Vagina (tissue), 2 donors: ENCODE measurements at places on chromosomes 16 and 17. TPM values are rescaled to one million over a fixed set of nuclear protein-coding genes. Genes with fewer than 3 reads are reported as not detected.

GRCh38 chr17:48478224-48479013 is 48.4 kb upstream of the SKAP1 start:
- DNase-seq = no peak
- H3K4me3 ChIP-seq = no peak overlapping the region
- H3K27ac ChIP-seq = no peak overlapping the region
- H3K27me3 ChIP-seq = no peaks in the 10 kb centered on the region
- no peaks in the 10 kb centered on the region for H3K36me3 ChIP-seq

DNA sequence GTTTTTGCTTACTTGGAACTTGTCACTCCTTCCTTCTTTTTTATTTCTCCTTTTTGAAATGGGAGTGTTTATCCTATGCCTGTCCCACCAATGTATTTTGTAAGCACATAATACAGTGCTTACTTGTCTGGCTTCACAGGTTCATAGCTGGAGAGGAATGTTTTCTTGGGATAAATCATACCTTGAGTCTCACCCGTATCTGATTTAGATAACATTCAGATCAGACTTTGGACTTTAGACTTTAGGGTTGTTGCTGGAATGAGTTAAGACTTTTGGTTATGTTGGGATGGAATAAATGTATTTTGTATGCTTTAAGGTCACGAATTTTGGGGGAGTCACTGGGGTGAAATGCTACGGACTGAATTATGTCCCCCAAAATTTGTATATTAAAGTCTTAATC is 13.0 kb upstream of the LRRC75A start:
- H3K27ac ChIP-seq = no peak overlapping the region
- H3K27me3 ChIP-seq = no peaks in the 10 kb centered on the region
- DNase-seq = no peak
- H3K4me3 ChIP-seq = no peak overlapping the region
- no peaks in the 10 kb centered on the region for H3K36me3 ChIP-seq

GRCh38 chr16:1308036-1308976 is 1.1 kb upstream of the UBE2I start:
- DNase-seq = no peak
- H3K27me3 ChIP-seq = no peaks in the 10 kb centered on the region
- H3K4me1 ChIP-seq = peaks cover 38% of the 10 kb centered on the region
- peak overlapping the region; percentile 96 for H3K27ac ChIP-seq

DNA sequence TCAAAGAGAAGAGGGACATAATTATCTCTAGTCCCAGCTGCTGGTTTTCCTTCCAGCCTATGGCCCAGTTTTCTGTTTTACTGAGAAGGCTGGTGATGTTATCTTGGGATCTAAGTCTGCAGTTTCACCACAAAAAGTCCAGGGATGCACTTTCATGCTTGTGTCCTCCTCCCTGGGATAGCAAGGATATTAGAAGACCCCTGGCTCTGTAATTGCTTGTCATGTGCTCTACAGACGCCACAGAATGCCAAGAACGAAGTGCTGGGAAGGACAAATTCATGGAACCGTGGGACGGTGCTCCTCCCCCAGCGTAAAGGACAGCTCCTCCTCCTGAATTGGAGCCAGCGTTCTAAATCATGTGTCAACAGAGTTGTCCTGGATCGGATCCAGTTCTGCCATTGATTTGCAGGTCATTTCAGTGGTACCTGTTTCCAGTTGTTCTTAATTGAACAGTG is 8.6 kb downstream of the MAPT start:
- peaks cover 5% of the 10 kb centered on the region for H3K4me1 ChIP-seq
- H3K4me3 ChIP-seq = no peak overlapping the region
- H3K27me3 ChIP-seq = no peaks in the 10 kb centered on the region
- DNase-seq = no peak

DNA sequence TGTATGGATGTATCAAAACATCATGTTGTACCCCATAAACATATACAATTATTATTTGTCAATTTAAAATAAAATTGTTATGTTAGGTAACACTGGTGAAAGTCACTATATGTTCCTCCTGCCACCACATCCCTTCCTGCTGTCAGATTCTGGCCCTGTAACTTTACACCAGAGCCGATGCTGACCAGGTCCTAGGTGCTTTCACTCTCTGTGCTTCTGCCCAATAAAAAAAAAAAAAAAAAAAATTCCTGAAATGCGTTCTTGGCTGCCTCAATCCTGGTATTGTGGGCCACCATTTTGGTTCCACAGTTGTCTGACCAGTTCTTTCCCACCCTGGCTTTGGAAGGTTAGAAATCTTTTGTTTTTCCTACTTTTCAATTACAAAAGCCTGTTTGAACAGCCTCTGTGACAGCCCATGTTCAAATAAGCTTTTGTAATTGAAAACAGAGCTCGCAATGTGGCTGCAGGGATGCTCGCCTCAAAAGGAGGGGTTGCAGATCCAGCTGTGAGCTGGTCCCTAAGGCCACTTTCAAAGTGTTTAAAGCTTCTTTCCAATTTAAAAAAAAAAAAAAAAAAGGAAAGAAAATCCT is 831.0 kb upstream of the EEF2KMT start:
- DNase-seq = no peak
- H3K4me3 ChIP-seq = no peak overlapping the region

DNA sequence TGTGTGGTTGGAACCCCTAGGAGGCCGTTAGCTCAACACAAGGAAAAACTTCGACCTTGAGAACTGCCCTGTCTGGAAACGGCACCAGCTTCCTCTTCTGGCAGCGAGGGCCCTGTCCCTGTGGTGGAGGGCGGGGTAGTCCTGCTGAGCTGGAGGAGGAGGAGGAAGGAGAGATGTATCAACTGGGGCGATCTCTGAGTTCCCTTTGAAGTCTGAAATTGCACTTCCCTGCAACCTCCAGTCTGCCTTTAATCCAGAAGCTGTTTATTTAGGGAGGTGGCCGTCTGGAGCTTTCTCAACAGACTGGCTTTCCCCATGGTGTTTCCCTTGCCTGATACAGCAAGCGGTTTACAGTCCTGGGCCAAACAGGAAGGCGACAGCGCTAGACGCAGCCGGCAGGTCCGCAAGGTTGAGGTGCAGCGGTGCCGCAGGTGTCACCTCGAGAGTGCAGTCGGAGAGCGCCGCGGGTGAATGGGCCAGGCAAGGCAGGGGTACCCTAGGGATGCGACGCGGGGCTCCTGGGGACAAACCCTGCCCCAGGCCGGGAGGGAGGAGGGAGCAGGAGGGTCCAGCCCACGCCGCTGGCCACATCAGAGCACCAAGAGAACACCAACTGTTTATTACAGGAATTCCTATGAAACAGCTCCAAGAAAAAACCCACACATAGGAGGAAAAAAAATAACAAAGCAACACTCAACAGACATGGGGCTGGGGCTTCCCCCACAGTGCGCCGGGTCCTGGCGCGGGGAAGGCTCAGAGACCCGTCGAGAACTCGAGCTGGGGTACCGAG is 11.4 kb upstream of the MRPS23 start:
- DNase-seq = peak; percentile 87
- no peaks in the 10 kb centered on the region for H3K36me3 ChIP-seq
- H3K4me3 ChIP-seq = peak overlapping the region; percentile 48

Gene COX6A2
- total RNA-seq = not detected

Gene MAP2K6
- 10.3 TPM for total RNA-seq

Gene SAP30BP
- 79.1 TPM for total RNA-seq
